ENCODE measurements at places on chromosomes 5 and 9.

DNA sequence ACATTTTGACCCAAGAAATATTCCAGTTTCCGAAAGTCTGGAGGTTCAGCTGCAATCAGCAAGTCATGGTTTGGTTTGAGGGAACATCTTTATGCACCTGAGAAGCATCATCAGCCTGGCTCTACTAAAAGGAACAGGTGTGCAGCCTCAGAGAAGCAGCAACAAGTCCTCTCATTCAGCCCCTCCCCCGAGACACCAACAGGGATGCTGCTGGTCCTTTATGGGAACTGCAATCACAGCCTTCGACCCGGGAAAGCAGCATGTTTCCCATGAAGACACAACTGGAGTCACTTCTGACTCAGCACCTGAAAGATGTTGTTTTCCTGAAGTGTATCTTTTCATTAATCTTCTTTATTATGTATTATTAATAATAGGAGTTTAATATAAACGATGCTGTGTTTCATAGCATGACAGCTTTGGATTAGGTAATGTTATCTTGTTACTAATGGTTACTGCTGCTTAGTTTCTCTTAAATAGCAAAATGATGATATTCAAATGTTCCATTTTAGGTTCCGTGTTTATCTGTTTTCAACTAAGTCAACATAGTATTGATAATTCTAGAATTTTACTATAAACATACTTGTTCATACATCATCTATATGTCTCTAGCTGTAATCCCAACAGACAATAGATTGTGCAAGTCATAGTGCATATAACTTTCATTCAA is 15.6 kb upstream of the NREP start:
- no peak for DNase-seq

GRCh38 chr5:32711362-32711680 is 200 bp downstream of the NPR3 start:
- no peak for DNase-seq

- DNase-seq, result no peak
Measured at GRCh38 chr5:172031894-172032461, 25.5 kb upstream of the FBXW11 start.

DNA sequence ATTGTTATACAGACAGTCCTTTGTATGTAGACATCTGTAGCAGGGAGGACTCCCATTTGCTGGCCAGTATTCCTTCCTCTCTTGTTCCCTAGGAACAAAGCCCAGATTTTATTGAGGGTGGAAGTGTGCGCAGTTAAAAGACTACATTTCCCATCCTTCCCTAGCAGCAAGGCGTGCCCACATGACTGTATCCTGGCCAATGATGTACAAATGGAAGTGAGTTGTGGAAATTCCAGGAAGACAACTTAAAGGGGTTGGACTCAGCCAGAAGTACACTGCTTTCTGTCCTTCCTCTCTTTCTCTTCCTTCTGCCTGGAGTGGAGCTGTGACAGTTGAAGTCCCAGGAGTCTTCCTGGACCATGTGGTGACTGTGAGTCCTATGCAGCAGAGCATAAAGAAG is 89.0 kb downstream of the HRH2 start:
- no peak for DNase-seq

- DNase-seq, result no peak
Measured at GRCh38 chr5:68440651-68441050, 225.1 kb downstream of the PIK3R1 start.

DNA sequence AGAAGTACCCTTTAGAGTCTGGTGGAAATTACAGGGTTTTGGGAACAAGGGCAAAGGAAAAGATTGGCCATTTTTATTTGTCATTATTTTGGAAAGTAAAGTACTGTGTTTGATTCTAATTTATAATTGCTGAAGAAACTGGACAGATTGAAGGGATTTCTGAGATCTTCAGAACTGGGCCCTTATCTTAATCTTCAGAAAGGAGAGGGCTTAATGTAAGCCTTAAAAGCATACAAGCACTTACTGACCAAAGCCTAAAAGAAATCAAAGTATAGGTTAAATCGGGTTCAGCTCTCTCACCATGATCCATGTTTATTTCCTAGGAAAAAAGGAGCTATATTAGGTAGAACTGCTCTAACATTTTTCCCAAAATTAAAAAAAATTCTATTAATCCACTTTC is 35.6 kb downstream of the ERAP1 start:
- DNase-seq, result no peak

DNA sequence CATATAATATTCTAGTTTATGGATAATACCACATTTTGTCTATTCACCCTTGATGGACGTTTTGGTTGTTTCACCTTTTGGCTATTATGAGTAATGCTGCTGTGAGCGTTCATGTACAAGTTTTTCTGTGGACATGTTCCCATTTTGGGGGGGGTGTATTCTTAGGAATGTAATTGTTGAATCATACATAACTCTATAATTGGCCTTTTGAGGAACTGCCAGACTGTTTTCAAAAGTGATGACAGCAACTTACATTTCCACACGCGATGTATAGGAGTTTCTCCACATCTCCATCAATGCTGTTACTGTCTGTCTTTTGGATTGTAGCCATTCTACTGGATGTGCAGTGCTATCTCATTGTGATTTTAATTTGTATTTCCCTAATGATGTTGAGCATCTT is 69.8 kb downstream of the SLC46A2 start:
- DNase-seq, result no peak

DNA sequence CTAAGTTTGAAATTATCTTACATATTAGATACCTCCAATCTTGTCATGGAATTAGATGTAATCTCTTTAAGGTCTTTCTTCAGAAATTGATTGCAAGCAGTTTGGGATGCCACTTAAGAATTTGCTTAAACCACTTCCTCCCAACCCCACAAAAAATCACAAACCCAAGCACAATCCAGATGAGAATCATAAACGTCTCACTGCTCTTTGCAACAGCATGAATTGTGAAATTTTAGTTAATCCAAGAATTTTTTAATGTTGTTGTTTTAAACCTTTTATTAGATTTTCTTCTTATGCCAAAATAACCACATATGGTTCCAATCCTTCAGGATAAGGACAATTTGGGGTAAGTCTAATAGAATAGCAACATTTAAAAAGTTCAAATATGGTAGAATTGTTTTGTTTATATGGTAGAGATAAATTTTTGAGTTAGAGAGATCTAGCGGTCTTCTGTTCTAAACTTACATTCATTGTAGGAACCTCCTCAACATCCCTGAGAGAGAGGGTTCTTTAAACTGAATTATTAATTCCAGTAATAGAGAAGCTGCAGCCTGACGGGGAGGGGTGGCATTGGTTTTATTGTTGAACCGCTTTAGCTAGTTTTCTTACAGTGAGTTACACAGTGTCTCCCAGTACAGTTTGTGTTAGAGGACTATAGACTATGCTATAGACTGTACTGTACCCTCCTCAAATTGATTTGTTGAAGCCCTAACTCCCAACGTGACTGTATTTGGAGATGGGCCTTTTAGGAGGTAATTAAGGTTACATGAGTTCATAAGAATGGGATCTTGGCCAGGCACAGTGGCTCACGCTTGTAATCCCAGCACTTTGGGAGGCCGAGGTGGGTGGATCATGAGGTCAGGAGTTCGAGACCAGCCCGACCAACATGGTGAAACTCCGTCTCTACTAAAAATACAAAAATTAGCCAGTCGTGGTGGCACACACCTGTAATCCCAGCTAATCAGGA is 24.8 kb upstream of the IL6ST start:
- DNase-seq, result no peak

DNA sequence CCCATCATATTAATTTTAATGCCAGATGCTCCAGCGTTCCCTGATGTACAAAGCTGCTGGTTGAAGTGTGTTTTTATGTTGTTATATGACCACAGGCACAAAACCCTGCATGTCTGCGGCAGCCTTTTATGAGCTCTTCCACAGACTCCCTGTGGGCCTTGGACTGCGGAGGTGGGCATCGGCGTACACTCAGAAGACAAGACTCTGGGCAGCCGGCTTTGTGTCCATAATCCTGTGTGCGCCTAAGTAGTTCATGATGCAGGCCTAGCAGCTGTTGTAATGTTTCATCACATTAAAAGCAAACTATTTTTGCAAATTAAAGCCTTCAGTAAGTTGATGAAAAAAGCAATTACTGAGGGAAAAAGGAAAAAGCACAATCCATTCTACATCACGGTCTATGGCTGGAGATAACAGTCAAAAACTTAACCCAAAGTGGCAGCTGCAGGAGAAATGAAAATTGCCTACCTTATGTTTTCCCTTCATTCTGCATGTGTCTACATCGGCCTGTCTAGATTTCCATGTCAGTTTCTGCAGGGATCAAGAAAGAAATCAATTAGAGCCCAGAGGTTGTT is 78.8 kb downstream of the SEMA6A start:
- DNase-seq, result no peak

DNA sequence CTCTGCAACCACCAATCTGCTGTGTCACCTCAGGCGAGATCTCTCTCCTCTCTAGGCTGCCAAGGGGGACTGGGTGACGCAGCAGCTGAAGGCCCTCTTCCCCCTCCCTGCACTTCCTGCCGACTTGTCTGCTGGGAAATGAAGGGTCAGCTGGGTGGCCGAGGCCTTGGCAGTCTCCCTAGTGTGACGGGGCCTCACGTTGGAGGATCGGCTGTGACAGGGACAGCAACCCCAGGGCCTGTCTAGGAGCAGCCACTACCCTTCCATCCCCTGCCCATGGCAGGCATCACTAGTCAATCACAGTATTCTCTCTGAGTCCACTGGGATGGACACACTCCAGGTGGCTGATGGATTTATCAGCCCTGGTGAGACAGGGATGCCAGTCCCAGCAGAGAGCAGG is 107.3 kb upstream of the SARDH start:
- no peak for DNase-seq

DNA sequence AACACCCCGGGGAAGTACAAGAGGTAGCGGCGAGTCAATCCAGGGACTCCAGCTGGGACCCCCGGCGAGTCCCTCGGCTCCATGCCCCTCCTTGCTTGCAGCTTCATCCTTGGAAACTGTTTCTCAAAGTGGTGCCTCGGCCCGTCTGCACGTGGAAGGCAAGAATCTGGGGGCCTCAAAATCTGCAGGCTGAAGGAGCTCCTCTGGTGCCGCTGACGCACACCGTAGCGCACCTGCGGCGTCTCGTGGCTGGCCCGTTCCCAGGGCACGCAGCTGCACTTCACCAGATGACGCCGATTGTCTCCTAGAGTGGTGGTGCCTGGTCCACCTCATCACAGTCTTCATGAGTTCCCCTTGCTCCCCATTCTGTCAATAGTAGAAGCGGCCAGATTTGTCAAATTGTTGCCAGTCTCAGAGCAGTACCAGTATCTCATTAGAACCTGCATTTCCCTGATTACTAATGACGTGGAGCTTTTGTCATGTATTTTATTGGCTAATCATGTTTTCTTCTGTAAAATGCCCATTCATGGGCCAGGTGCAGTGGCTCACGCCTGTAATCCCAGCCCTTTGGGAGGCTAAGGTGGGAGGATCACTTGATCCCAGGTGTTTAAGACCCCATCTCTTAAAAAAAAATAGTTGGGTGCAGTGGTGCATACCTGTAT is 38.6 kb downstream of the GTF3C4 start:
- no peak for DNase-seq

GRCh38 chr5:55306641-55307382 is 682 bp downstream of the DHX29 start:
- DNase-seq, result no peak

DNA sequence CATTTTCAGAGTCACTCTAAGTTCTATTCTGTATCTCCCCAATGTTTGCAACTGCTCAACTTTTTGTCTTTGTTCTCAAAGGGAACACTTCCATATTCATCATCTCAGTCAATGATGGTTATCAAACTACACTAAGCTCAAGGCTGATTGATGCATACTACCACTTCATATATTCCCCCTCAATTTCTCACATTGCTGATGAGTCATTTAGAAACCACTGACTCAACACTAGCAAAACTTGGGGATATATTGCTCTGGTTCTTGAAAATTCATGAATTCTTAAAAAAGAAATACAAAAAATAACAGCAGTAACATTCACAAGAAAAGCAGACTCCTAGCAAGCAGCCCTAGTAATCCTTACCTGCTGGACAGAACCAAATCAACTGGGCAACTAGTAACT is 52.2 kb downstream of the ABHD17B start:
- DNase-seq, result no peak

DNA sequence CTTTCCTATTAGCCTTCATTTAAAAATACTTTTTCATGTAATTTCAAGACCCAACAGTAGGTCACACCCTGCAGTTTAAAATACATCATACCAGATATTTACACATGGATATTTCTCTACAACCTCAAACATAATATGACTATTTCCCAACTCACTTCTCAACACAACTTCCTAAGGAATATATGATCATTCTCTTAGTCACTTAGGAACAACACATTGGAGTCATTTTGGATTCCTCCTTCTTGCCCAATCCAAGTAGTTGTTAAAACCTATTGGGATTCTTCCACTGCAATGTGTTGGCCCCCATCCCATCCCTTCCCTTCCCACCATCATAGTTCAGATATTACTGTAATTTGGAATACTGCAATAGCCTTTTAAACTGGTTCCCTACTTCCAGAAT is 145.5 kb downstream of the DCP2 start:
- no peak for DNase-seq

GRCh38 chr5:111135946-111136345 is 43.8 kb downstream of the WDR36 start:
- DNase-seq, result no peak
